ENCODE measurements at places on chromosomes 6 and 20. TPM values are rescaled to one million over a fixed set of nuclear protein-coding genes. Genes with fewer than 3 reads are reported as not detected.

GRCh38 chr6:32889533-32889932, 35.5 kb downstream of the PSMB9 start:
- DNase-seq: no peak
- H3K27me3 ChIP-seq: no peaks in the 10 kb centered on the region
- H3K27ac ChIP-seq: no peak overlapping the region
- no peak overlapping the region for H3K4me3 ChIP-seq
- no peaks in the 10 kb centered on the region for H3K36me3 ChIP-seq
- peaks cover 19% of the 10 kb centered on the region for H3K4me1 ChIP-seq

DNA sequence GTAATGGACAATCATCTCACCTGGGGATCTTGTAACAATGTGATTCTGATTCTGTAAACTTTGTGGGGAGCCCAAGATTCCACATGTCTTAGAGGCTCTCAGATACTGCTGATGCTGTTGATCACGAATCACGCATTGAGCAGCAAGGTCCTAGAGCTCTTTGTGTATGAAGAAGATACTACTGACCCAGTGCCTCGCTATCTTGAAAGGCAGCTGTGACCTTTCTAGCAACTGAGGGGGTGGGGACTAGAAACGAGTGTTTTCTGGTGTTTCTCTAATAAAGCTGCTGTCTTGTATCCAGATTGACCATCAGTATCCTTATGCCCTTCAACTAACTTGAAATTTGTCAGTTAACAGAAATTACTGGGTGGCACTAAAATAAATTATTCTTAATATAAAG, 142.9 kb downstream of the MTHFD1L start:
- DNase-seq: no peak
- H3K36me3 ChIP-seq: no peaks in the 10 kb centered on the region
- H3K27me3 ChIP-seq: no peaks in the 10 kb centered on the region
- H3K4me1 ChIP-seq: no peaks in the 10 kb centered on the region

- no peaks in the 10 kb centered on the region for H3K36me3 ChIP-seq
- H3K4me1 ChIP-seq: no peaks in the 10 kb centered on the region
- peak overlapping the region; percentile 68 for H3K27ac ChIP-seq
These were observed 1.7 kb downstream of the MICAL1 start for GRCh38 chr6:109453594-109454495.

GRCh38 chr20:61119794-61120410, 132.2 kb upstream of the CDH4 start:
- no peak overlapping the region for H3K4me3 ChIP-seq
- H3K27ac ChIP-seq: no peak overlapping the region
- no peaks in the 10 kb centered on the region for H3K36me3 ChIP-seq
- DNase-seq: no peak
- no peaks in the 10 kb centered on the region for H3K4me1 ChIP-seq

GRCh38 chr20:9492067-9492466, 22.3 kb upstream of the LAMP5 start:
- H3K27me3 ChIP-seq: no peaks in the 10 kb centered on the region
- H3K27ac ChIP-seq: no peak overlapping the region
- no peaks in the 10 kb centered on the region for H3K36me3 ChIP-seq
- no peaks in the 10 kb centered on the region for H3K4me1 ChIP-seq
- H3K4me3 ChIP-seq: no peak overlapping the region

DNA sequence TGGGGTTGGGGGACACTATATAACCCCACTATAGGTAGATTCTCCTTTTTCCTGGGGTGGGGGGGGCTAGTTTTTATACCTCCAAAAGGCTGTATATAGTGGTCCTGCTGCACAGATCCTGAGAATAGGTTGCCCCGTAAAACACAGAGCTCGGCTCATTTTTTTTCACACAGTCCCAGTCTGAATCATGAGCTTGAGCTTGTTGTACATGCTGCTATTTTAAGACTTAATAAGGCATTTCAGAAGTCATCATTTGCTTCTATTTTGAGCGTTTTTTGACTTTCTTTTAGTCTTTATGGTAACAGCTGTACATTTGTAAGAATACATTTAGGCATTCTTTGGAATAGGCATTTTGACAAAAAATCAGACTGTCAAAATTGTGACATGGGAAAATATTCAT, 30.5 kb downstream of the SLC9A8 start:
- no peak overlapping the region for H3K4me3 ChIP-seq
- no peak overlapping the region for H3K27ac ChIP-seq
- peaks cover 6% of the 10 kb centered on the region for H3K36me3 ChIP-seq
- peaks cover 6% of the 10 kb centered on the region for H3K4me1 ChIP-seq
- no peaks in the 10 kb centered on the region for H3K27me3 ChIP-seq

DNA sequence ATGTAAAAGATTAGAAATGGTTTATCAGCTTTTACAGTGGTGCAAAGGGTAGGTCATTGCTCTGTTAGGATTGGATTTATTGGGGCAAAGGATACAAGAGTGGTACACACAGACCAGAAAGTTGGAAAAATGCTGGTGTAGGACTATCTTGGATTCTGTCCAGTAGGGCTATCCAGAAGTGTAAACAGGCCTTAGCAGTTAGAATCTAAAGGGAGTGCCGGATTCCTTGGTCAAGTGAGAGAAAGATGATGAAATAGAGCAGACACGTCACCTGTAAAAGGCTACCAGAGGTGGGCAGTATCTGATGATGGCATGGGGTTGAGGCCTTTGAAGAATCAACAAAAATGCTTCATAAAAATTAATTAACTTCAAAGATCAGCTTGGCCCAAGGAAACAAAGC, 975.9 kb downstream of the KIF16B start:
- no peak overlapping the region for H3K27ac ChIP-seq
- DNase-seq: no peak

DNA sequence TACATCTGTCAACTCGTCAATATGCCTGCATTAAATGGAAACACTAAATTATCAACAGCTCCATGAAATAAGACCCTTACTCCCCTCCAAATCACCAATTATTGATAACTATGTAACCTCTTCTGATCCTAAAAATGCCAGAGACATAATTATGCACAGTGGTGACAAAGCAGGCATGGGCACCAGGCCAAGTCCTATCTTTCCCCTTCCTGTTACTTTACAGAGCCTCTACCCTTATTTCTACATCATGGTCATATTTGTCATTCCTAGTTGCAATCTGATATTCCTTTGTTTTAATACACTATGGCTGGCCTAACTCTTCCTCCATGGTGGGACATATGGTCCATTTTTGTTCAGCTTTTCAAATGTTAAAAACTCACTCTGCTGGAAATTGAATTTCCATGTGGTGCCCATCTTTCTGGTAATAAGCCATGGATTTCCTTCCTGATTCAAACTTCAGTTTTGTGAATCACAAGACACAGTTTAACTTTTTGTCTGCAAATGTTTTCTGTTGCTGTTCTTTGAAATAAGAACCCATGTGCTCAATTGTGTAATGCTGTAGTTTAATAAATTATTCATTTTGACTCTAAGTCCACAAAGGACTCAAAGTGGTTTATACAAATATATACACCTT, 41.8 kb upstream of the ARFGEF2 start:
- no peaks in the 10 kb centered on the region for H3K27me3 ChIP-seq
- H3K4me1 ChIP-seq: no peaks in the 10 kb centered on the region
- DNase-seq: no peak
- no peak overlapping the region for H3K27ac ChIP-seq

DNA sequence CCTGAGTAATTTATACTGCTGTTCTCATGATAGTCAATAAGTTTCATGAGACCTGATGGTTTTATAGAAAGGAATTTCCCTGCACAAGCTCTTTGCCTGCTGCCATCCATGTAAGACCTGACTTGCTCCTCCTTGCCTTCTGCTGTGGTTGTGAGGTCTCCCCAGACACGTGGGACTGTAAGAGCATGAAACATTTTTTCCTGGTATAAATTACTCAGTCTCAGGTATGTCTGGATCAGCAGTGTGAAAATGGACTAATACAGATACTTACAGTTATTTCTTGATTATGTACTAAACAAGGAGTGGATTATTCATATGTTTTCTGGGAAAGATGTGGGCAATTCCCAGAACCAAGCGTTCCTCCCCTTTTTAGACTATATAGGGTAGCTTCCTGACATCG, 1.9 kb upstream of the TRIM38 start:
- H3K27me3 ChIP-seq: no peaks in the 10 kb centered on the region
- no peak for DNase-seq
- peaks cover 10% of the 10 kb centered on the region for H3K36me3 ChIP-seq
- no peak overlapping the region for H3K27ac ChIP-seq
- no peak overlapping the region for H3K4me3 ChIP-seq
- peaks cover 35% of the 10 kb centered on the region for H3K4me1 ChIP-seq

- H3K27ac ChIP-seq: no peak overlapping the region
- H3K27me3 ChIP-seq: no peaks in the 10 kb centered on the region
- H3K36me3 ChIP-seq: no peaks in the 10 kb centered on the region
- peaks cover 16% of the 10 kb centered on the region for H3K4me1 ChIP-seq
- DNase-seq: no peak
These were observed 586.5 kb downstream of the EPM2A start for GRCh38 chr6:145148776-145149175.

Gene LY6G5C
- 1.1 TPM for total RNA-seq

Gene ZNF311
- 0.28 TPM for total RNA-seq

Gene SRC
- total RNA-seq: 28.1 TPM

All from sigmoid colon (tissue), 7 donors.